ENCODE measurements at places on chromosomes 5 and 9.

DNA sequence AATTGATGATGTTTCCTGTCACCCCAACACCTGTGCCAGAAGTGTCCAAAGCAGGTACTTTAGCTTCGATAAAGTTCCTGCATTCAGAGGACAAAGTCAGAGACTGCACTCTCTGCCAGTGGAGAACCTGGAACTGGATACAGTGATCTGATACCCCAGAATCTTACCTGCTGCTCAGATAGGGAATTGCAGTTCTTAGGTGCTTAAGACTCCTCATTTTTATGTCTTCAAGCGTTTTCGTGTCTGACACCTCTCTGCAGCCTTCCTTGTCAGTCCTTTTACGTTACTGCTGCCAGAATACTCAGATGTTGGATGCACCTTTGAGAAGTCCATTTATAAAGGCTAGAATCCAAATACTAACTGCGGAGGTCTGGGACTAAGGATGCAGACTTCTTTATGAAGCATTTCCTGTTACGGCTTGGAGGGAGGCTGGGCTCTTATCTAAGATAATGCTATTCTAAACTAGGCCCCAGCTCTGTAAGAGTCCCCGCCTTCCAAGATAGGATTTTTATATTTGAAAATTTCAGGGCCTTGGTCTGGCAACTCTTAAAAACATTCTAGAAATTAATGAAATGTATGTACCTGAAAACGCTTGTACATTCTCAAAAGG lies 1.9 kb downstream of the ISOC1 start:
- DNase-seq = no peak

DNA sequence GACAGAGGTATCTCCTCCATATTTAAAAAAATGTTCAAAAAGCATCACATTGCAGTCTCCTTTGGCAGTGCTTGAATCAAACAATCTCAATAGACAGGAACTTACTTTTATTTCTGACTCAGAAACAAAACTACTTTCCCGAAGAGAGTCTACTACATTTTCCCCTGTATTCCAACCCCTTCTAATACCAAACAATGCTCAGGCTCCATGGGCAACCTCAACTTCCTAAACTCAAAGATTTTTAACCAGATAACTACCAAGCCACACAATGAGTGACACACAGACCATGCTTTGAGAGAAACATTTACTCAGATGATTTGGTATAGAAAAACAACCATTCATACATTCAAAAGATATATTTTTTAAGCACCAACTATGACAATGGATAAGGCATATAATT lies 70.5 kb downstream of the APBA1 start:
- DNase-seq = no peak

GRCh38 chr9:129570450-129571297 lies 50.2 kb downstream of the C9orf50 start:
- no peak for DNase-seq

GRCh38 chr5:97788369-97788768 lies 605.3 kb upstream of the RIOK2 start:
- no peak for DNase-seq

- DNase-seq = no peak
Measured at GRCh38 chr5:121624035-121624434, 227.6 kb upstream of the FTMT start.
